ENCODE measurements at places on chromosomes 3 and 15. TPM values are rescaled to one million over a fixed set of nuclear protein-coding genes. Genes with fewer than 3 reads are reported as not detected.

SLCO2A1 gene
- not detected for total RNA-seq

GP5 gene
- total RNA-seq, result not detected

CHL1 gene
- total RNA-seq, result not detected

PRR20G gene
- total RNA-seq, result not detected

CACNA1D gene
- 0.47 TPM for total RNA-seq

SUSD5 gene
- total RNA-seq, result 5.0 TPM

ZKSCAN7 gene
- total RNA-seq, result 4.6 TPM

C3orf20 gene
- under 0.01 TPM for total RNA-seq

LYZL4 gene
- 0.23 TPM for total RNA-seq

TLE3 gene
- total RNA-seq, result 20.4 TPM

CCDC32 gene
- total RNA-seq, result 10.2 TPM

GCSAM gene
- not detected for total RNA-seq

CACNA2D2 gene
- total RNA-seq, result not detected

GOLGA8G gene
- not detected for total RNA-seq

FETUB gene
- not detected for total RNA-seq

RFTN1 gene
- total RNA-seq, result 39.8 TPM

GOLGA8K gene
- total RNA-seq, result 0.23 TPM

ISL2 gene
- total RNA-seq, result 0.08 TPM

MINAR1 gene
- 0.98 TPM for total RNA-seq

KNG1 gene
- not detected for total RNA-seq

SLTM gene
- 54.9 TPM for total RNA-seq

ZNF774 gene
- total RNA-seq, result 1.7 TPM

YEATS2 gene
- total RNA-seq, result 24.0 TPM
